Naive thymus-derived CD4-positive, alpha-beta T cell (primary cell): ENCODE measurements at places on chromosomes 4 and X.
A peak's percentile ranks its signal among the peaks of the same experiment; 100 is the strongest.

- DNase-seq = no peak
These were observed 457.1 kb downstream of the MID1IP1 start for GRCh38 chrX:39258331-39258730.

- peak; percentile 22 for DNase-seq
These were observed 216.4 kb upstream of the RASGEF1B start for GRCh38 chr4:81688085-81688484.

- DNase-seq = no peak
These were observed 379 bp downstream of the PDGFC start for GRCh38 chr4:156971165-156971675.

- no peak for DNase-seq
These were observed 25.5 kb upstream of the FAM9C start for GRCh38 chrX:13069771-13070416.

DNA sequence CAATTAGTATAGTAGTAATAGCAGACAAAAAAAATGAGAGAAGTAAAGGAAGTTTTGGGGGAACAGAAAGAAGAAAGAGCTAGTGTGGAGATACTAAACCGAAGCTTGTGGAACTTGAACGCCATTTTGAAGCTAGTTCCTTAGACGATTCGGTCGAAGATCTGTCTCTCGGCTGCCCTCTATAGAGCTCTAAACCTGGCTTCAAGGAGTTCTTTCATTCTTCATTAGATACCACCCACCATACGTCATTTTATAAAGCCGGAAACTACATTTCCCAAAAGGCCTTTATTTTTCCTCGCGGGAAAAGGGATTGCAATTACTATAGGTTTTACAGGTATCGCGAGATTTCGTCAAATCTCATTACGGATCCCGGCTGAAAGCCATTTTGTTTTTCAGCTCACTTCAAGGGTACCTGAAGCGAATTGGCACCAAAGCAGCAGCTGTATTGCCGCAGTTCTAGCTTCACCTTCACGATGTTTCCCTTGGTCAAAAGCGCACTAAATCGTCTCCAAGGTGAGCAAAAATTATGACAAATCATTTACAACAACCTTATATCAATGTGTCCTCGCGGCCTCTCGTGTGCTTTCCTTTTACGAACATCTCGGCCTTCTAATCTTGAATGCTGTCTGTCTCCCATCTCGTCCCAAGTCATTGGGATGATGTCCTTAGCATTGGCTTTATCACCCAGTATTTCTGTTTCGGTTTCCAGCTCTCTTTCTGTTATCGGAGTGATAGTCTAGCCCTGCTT is at the start of gene COX7B:
Gene COX7B, plus strand, starts transcription at position 388 of the 748 bp plus-strand sequence. Its CDS starts 86 bp downstream, at position 474.
- peak; percentile 93 for DNase-seq

GRCh38 chr4:101421386-101421785 is 74.1 kb upstream of the PPP3CA start:
- no peak for DNase-seq

DNA sequence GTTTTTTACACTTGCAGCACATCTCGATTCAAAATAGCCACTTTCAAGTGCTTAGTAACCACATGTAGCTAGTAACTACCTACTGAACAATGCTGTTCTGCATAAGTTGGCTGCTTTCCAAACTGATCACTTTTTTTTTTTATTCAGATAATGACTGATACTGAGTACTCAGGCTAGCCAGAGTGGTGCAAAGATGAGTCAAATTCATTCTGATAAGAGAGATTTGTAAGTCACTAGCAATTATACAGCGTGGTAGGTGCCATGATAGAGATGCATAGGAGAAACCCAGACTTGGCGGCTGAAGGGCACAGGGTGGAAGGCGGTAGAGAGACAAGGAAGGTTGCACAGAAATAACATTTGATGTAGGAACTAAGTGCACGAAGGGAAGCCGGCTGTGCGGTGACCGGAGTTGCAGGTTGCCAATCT is 357 bp upstream of the IGBP1 start:
- DNase-seq = no peak

DNA sequence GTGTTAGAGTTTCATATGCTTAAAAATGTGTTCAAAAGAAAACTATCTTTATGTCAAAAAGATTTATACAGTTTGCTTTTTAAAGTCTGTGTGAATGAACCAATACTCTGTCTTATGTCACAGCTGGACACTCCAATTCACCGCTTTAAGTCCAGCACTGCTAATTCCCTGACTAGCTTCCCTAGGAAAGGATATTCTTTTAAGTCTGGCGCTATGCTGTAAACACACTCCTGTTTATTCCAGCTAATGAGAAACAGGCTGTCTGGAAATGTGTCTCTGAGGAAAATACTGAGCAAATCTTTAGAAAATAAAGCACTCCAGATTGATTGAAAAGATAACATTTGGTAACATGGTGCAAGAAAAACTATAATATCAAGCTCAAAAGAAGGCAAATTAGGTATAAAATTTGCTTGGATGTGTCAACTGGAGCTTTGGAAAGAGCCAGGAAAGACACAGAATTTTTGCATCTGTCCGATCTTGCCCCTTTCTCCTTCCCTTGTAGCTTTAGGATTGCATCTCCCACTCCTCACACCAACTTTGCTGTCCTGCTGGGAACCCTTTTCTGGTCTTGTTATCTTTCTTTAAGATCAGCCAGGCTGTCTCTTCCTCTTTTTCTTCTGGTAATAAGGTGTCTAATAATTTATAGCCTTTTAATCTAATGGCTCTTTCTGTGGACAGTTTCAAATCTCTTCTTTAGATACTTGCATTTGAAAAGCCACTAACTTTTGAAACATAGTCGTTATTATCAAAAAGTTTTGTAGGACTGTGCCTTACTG is 40.9 kb upstream of the VEGFC start:
- no peak for DNase-seq

- no peak for DNase-seq
These were observed 880.5 kb upstream of the POU3F4 start for GRCh38 chrX:82627568-82627967.

GRCh38 chr4:108651014-108651791 is 804 bp downstream of the OSTC start:
- DNase-seq = no peak

DNA sequence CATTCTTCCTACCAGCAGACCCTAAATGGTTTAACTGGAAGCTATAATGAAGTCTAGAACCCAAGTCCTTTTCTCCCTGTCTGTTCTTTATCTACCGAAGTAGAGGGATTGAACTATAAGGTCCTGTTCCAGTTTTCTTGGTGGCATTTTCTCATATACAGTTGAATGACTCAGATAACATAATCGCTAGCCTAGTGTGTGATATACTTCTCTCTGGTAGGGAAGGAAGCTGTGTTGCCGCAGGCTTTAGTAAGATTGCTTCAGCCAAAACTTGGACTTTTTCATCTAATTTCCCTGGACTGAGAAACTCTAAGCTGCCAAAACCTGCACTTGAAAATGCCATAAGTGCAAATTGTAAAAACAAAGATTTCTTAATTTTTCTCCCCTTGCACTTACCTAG is 123.4 kb downstream of the NWD2 start:
- DNase-seq = no peak

GRCh38 chrX:109974906-109975655 is 27.8 kb upstream of the TMEM164 start:
- no peak for DNase-seq

- no peak for DNase-seq
These were observed 1.9 kb downstream of the UBL4A start for GRCh38 chrX:154484255-154485149.

- DNase-seq = no peak
These were observed 63.0 kb upstream of the TMEM150C start for GRCh38 chr4:82624819-82625218.

DNA sequence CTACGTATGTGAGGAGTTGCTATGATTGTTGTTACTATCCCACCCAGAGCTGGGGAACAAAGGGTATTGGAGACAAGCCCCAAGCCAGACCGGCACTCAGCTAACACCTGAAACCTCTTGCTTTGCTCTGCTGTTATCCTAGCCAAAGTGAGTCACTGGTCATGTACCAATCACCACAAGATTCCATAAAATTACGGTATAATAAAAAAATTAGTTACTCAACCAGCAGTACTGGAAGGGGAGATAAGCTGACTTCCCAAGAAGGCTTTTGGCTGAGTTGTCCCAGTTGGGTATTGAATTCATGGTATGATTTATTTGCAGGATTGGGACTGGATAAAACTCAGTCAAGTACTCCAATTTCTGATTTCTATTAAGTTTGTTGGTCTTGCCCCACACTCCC is 5.3 kb downstream of the EDA2R start:
- no peak for DNase-seq
